Stimulated activated CD4-positive, alpha-beta T cell treated with anti-CD3 and anti-CD28 coated beads, TNF-alpha, amount 100 ng/mL, for 24 hours (primary cell): ENCODE measurements at places on chromosomes 6 and 20.

DNA sequence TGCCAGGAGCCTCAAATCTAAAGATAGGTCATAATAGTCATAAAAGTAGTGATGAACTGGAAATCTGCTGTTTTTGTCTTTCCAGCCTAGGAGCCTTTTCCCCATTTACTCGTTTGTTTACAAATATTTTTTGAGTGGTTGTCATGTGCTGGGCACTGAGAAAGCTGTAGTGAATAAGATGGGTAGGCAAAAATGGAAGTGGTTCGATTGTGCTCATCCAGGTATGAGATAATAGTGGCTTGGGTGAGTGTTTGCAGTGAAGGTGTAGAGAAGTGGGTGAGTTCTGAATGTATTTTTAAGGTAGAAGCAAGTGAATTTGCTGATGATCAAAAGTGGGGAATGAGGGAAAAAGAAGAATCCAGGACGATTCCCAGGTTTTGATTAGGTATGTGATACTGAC, 53.0 kb downstream of the CARMIL1 start:
- DNase-seq = no peak

GRCh38 chr6:113782636-113783035, 74.5 kb upstream of the MARCKS start:
- DNase-seq = no peak

GRCh38 chr20:35248641-35249475, 22.4 kb downstream of the MMP24 start:
- DNase-seq = no peak

DNA sequence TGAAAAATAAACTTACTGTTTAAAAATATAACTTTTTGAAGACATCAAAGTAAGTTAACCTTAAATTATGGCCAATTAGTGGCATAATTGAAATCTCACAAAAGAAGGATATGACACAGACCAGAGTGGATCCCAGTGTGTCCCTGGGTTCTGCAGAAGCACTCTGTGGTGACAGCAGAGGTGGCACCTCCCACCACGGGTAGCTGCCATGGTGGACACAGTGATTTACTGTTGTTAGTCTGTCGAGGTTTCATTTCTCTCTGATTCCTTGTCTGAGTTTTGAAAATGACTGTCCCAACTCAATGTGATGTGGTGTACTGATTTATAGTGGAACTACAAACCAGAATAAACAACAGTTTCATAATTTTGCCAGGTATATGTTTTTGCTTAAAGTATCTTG, 76.5 kb downstream of the TULP4 start:
- DNase-seq = no peak

DNA sequence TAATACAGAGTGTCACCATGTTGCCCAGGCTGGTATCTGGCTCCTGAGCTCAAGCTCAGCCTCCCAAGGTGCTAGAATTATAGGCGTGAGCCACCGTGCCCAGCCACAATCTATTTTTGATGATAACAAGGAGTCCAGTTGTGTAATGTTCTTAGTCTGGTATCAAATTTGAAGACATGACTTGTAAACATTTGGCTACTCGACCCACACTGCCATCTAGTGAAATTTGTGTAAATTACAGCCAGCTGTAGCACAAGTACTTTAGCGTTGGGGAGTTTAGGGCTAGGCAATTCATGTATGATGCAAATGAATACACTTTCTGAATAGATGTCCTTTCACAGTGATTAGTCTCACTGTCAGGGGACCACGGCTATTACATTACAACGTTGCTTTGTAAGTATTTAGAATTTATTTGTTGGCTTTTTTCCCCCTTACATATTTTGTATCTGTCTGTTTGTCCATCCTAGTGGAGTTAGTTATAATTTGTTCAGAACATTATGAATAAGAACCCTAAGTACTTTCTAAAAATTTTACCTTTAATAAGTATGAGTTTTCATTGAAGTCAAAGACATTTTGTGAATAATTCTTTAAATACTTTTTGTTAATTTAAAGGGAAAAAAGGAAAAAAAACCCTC, 139.7 kb downstream of the PRDM13 start:
- peak; percentile 29 for DNase-seq

- no peak for DNase-seq
Observed at GRCh38 chr20:17844549-17845298, 123.9 kb downstream of the SNX5 start.

DNA sequence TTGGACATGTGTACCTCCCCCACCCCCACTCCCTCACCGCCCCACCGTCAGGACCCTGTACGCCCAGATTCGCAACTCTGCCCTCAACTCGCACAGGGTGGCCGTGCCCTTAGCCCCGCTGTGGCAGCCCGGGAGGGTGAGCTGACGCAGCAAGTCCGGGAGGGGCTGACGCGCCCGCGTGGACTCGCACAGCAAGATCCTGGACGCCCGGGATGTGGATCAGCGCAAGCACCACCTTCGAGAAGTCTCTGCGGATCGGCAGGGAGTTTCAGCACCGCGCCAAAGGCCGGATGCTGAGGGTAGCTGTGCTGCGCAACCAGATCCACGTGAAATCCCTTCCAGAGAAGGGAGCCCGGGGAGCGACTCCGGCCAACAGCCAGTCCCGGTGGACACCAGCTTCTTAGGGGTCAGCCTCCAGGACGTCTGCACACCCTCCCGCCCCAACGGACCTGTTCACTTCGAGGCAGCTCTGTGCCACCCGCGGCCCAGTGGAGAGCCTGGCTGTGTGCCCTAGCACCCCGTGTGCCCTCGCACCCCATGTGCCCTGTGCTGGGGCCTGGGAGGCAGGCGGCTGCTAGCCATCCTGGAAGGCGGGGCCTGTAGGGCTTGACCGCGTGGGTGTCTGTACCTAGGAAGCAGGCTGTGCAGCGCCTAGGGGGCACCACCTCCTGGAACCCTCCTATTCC, 6.7 kb upstream of the GJA10 start:
- no peak for DNase-seq

DNA sequence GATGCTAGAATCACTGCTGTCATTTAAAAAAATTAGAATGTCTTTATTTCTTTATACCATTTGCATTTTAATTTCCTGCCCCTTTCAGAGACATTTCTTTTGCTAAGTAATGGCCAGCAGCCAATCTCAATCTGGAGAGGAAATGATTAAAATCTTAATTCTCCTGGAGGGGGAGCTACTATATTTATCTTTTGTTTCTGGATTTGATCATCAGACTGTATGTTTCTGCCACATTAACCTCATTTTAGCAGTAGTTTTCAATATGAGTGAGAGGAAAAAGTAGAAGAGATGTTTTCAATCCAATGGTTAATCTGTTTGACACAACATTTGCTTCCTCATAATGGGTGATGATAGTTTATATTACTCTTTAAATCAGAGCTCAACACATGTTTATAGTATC, 138.0 kb downstream of the FUT9 start:
- DNase-seq = no peak

- DNase-seq = no peak
Observed at GRCh38 chr20:10832141-10832540, 158.3 kb upstream of the JAG1 start.

GRCh38 chr20:62463651-62464424, 12.0 kb downstream of the GATA5 start:
- no peak for DNase-seq

- DNase-seq = no peak
Observed at GRCh38 chr6:124970243-124970642, 8.0 kb downstream of the RNF217 start.

GRCh38 chr6:25370178-25371036, 91.2 kb downstream of the CARMIL1 start:
- DNase-seq = no peak

GRCh38 chr6:108728826-108729225, 119.4 kb upstream of the ARMC2 start:
- DNase-seq = no peak

- DNase-seq = no peak
Observed at GRCh38 chr6:6466967-6467761, 121.4 kb upstream of the LY86 start.

DNA sequence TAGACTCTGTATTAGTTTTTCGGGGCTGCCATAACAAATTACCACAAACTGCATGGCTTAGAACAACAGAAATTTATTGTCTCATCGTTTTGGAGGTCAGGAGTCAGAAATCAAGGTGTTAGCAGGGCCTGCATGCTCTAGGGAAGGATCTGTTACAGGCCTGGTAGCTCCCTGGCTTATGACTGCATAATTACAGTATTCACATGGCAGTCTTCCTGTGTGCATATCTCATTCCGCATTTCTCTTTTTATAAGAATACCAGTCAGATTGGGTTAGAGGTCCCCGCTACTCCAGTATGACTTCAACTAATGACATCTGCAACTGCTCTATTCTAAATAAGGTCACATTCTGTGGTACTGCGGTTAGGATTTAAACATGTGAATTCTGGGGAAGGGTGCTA, 59.3 kb upstream of the SLC2A12 start:
- DNase-seq = no peak

DNA sequence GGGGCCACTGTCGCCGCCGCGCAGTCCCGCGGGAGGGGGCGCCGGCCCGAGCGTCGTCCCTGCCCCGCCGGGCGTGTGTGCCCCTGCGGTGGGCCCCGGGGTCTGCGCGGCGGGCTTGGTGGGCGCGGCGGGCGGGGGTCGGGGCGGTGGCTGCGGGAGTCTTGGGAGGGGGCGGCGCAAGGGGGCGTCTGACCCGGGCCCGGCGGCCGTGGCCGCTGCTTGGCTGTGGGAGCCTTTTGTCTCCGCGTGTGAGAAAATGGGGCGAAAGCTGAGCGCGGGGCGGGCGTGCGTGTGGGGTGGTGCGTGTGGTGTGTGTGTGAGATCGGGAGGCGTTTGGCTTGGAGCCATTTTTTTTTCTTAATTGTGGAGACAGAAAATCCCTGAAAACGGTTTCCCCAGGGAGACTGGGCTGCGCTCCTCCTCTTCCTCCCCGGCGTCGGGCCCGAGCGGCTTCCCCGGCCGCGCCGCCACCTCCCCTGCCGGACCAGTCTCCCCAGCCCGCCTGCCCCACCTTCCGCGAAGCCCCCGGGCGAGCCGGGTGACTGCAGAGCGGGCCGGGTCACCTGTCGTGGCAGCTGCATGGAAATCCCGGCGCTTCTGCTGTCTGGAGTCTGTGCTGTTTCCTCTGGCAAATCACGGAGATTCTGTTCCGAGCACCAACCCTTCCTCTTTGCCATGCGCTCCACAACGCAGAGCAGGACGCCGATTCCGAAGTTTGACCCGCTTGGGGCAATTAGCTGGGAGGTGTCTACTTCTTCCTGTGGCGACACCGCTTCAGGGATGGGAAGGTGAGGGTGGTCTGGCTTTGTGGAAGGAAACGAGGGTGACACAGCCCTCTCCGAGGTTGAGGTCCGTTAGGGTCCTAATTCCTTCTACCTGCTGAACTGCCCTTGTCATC, 64.4 kb downstream of the GTF2H5 start:
- DNase-seq = no peak

DNA sequence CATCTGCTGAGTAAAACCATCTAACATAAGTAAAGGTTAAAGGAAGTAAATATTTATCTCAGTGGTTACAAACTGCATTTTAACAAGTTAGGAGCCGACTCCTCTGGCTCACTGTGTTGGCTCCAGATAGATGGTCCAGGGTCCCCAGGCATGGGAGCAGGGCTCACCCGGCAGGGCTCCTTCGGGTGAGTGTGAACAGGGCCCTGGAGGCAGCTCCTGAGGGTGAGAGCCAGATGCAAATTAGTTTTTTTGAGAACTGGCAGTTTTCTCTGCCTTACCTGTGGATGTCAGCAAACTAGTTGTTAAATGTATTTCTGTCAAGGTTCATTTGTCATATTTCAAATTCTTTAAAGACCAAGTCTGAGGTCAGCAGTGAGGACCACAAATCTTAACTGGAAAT, 21.5 kb downstream of the TPBG start:
- DNase-seq = no peak

DNA sequence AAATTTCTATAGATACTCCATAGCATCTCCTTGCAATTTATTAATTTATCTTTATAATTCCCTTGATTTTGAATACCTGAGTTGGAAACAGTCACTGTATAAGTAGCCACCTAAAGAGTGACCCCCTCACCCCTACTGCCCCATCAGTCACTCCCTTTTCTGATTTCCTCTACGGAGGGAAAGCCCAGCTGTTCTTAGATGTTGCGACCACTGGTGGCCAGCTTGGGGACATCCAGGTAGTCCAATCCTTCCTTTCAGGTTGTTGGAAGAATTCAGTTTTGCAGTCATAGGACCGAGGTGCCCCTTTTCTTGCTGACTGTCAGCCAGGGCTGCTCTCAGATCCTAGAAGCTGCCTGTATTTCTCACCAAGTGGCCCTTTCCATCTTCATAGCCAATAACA, 87.8 kb downstream of the BMP6 start:
- no peak for DNase-seq

DNA sequence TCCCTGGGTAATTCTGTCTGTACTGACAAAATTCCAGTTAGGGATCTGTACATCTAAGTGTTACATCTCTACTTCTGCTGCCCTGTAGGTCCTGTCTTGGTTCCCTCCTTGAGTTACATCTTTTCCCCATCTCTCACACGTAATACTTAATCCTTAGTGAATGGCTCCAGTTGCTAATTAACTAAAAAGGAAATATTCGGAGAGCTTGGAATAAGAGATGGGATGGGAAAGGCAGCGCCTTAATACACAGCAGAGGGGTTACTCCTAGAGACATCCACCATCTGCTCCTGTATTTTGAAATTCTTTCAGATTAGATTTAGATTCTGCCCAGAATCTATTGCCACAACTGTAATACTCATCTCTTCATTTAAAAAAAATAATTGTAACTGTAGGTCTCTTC, 384.0 kb downstream of the SAMD5 start:
- DNase-seq = no peak

GRCh38 chr6:105193647-105194046, 13.8 kb upstream of the POPDC3 start:
- DNase-seq = no peak

DNA sequence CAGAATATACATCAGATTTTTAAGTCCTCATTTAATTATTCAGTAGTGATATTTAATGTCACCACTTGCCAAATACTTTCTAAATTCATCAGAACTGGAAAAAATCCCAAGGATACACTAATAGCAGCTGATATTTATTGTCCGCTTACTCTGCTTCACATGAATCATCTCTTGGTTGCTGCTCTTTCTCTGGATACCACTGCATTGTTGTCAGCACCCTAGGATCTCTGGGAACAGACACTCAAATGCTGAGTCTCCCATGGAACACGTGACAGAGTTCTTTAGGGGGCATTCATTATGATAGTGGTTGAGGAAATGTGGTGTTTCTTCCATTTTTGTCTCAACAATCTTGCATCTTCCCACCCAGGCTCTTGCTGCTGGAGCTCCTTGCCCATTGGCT, 318.0 kb downstream of the RFPL4B start:
- no peak for DNase-seq

GRCh38 chr6:39339868-39340550, 17.5 kb upstream of the KCNK16 start:
- no peak for DNase-seq
